ENCODE measurements at places on chromosomes 7 and 10.
A peak's percentile ranks its signal among the peaks of the same experiment; 100 is the strongest.

DNA sequence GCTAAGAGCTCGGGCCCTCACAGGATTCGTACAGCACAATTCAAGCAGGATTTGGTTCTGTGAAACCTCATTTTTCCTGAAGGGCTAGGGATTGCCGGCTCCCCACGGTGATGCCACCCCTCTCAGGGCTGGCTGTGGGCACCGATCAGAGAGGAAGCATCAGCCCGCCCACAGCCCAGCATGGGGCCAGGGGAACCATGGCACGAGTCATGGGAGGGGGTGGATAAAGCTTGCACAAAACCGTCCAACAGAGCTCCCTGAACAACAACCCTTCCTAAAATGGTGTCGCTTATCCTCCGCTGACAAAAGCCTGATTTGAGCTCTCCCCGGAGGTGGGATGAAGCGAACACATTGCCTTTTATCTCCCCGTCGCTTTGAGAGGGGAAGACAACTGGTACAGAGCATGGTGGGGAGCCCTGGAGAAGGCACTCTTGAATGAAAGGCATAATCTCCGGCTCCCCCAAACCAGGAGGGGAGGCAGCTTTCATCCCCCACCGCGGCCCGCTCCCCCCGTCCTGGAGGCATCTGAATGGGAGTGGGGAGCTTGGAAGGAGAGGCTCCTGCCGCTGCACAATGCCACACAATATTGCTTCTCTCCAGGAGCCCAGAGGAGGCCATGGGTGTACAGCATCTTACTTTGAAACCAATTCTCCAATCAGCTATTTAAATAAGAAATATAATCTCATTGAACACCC is 144.0 kb downstream of the RPS24 start:
- no peak for DNase-seq

- no peak for DNase-seq
Observed at GRCh38 chr10:44965651-44966097, 6.1 kb downstream of the RASSF4 start.

DNA sequence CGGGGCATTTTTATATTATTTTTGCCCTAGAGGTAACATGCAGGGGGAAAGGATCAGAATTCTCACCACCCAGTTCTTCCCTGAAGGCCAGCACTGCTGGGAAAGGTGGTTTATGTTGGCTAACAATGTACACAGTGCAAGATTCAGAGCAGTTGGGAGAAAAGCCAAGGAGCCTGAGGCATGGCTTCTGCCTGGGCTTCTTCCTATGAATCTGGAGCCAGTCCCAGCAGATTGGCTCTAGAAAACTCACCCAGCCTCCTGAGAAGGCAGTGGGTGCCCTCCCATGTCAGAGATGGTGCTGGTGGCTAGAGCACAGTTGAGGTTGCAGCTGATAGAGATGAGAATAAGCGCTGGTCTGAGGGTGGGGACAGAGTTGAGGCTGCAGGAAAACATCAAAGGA is 44.7 kb upstream of the GPR26 start:
- no peak for DNase-seq

GRCh38 chr10:62637249-62638061 is 167.1 kb upstream of the ADO start:
- DNase-seq = no peak

DNA sequence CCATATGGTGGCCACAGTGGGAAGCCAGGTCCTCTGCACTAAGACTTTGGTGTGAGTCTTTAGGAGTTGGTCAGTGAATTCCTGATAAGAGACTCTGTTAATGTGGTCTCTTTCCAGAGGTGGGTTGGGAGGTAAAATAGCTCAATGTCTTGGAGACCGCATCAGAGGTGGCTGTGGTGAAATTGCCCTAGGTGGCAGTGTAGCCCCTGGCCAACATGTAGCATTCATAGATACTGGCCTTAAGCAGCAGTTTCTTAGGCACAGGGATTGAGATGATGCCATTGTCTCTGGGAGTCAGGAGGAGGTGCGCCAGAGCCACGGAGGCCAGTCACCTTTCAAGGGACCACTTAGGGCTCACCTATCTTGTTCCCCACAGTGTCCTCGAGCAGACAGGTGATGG is 202.8 kb downstream of the CREB5 start:
- peak; percentile 13 for DNase-seq

GRCh38 chr7:90175667-90176066 is 21.4 kb downstream of the STEAP1 start:
- no peak for DNase-seq

Data from HuH-7 (cell line).